ENCODE measurements at places on chromosomes 13 and 19.

GRCh38 chr13:89748716-89749115, 1598.8 kb upstream of the MIR17HG start:
- no peak for DNase-seq

- DNase-seq = no peak
These were observed 181.8 kb downstream of the KATNAL1 start for GRCh38 chr13:30125422-30126073.

- no peak for DNase-seq
These were observed 1935.4 kb upstream of the PCDH20 start for GRCh38 chr13:63351081-63351480.

GRCh38 chr19:32053861-32054260, 291.5 kb upstream of the ZNF507 start:
- no peak for DNase-seq

DNA sequence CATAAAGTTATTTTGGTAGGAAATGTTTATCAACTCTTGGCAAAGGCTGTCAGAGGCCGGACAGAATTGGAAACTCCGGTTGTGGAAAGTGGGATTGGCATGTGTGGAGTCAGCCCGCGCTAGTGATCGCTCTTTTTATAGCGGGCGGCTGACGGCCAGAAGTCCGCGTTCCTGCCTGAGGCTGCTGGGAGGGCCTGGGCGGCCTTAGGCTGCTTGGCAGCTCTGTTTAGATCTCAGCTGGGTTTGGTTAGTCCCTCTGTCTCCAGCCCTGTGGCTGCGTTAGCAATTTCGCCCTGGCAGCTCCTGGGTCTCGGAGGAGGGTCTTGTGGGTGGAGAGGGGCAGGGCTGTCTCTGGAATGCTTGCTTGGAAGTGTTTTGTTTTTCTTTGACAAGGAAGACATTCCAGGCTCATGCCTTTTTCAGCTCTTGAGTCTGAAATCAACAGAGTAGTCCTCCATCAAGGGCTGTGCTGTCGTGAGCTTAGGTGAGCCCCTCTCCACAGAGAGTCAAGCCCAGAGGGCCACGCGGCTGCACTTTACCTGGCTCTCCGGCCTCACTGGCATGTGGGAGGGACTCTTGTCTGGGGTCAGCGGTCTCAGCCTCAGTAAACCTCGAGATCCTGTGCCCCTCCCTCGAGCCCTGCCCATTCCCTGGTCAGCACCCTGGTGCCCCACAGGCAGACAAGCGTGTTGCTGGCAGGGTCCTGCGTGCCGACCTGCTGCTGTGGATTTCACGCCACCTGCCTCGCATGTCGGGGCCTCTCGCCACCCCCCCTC, 22.5 kb downstream of the DOT1L start:
- DNase-seq = no peak

GRCh38 chr19:46911456-46911855, 50.7 kb downstream of the ARHGAP35 start:
- no peak for DNase-seq

DNA sequence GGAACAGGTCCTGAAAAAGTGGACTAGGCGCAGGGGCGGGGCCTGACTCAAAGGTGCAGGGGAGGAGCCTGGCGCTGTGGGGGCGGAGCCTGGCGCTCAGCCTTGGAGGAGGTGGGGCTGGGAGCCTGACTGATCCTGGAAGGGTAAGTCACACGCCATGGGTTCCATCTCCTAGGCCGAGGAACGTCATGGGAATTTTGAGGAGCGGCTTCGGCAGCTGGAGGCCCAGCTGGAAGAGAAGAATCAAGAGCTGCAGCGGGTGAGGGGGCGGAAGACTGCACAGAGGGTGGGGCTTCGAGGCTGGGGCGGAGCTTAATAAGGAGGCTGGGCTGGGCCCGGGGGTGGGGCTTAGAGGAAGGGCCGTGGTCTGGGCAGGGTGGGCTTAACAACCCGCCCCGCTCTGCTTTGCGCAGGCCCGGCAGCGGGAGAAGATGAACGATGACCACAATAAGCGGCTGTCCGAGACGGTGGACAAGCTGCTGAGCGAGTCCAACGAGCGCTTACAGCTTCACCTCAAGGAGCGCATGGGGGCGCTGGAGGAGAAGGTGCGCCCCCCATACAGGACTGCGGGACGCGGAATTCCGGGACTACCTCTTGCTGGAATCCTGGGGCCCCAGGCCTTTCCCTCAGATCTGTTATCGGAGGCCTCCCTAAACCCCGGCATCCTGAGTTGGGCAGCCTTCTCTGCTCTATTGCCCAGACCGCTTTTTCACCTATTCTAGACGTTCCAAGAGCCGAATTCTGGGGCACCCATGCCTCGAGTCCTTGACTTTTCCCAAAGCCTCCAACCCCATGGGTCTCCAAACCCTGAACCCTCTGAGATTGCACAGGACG, 14.5 kb downstream of the PPFIA3 start:
- no peak for DNase-seq
